A549 treated with GW870086 at 1 μM for 4 hours (cell line): ENCODE measurements at places on chromosomes 1 and 21. TPM values are rescaled to one million over a fixed set of nuclear protein-coding genes. Genes with fewer than 3 reads are reported as not detected.

Gene FNDC10
- 5.4 to 8.5 TPM (median 8.1 TPM) in 5 replicates for total RNA-seq

Gene AQP10
- total RNA-seq, result not detected in 5 replicates

Gene AK5
- 6.3 to 8.7 TPM (median 8.1 TPM) in 5 replicates for total RNA-seq

Gene GUCA2B
- total RNA-seq, result not detected in 5 replicates

Gene RHD
- not detected in 5 replicates for total RNA-seq

Gene ZBTB8B
- total RNA-seq, result 0.02 TPM in 1 of 5 replicates, not detected in the others

Gene DNASE2B
- not detected in 5 replicates for total RNA-seq

Gene DLGAP3
- total RNA-seq, result 0.17 to 0.27 TPM (median 0.22 TPM) in 5 replicates

Gene DYNLT5
- not detected in 5 replicates for total RNA-seq

Gene IGFN1
- total RNA-seq, result 0.45 to 0.91 TPM (median 0.64 TPM) in 5 replicates
